Activated naive CD4-positive, alpha-beta T cell treated with anti-CD3 and anti-CD28 coated beads, Interleukin-2, amount 10 ng/mL, durations not matched to agents 7 days and 5 days (primary cell): ENCODE measurements at places on chromosomes 13 and 19.

DNA sequence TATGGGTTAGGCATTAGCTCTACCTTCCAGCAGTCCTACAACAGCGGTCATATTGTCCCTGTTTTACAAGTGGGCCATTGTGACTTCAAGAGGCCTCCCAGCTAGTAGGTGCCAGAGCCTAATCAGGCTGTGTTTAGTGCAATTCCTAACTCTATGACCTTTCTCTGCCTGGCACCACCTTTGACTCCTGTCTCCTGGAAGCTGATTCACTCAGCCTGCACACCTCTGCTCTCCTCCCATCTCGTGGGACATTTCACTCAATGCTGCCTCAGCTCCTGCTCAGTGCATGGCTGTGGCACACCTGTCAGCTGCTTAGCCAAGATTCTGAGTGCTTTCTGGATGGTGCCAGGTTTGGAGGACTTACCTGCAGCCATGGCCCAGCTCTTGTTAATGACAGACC, 9.5 kb upstream of the GJB6 start:
- no peak for DNase-seq

GRCh38 chr19:2381148-2381820, 21.2 kb downstream of the TMPRSS9 start:
- DNase-seq = no peak

GRCh38 chr19:37332839-37333238, 38.1 kb upstream of the ZNF527 start:
- no peak for DNase-seq

GRCh38 chr19:15393963-15394362, 14.4 kb upstream of the AKAP8 start:
- DNase-seq = no peak

GRCh38 chr19:21221693-21222092, 79.9 kb downstream of the ZNF431 start:
- DNase-seq = no peak

GRCh38 chr19:4445963-4446703, 11.5 kb downstream of the UBXN6 start:
- no peak for DNase-seq

DNA sequence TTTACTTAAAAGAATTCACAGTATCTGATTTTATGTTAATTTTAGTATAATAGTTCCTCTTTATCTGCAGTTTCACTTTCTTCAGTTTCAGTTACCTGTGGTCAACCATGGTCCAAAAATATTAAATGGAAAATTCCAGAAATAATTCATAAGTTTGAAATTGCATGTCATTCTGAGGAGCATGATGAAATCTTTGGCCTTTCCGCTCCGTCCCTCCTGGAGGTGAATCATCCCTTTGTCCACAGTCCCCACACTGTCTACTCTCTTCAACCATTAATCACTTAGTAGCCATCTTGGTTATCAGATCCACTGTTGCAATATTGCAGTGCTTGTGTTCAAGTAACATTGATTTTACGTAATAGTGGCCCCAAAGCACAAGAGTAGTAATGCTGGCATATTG, 26.9 kb downstream of the SLITRK6 start:
- no peak for DNase-seq

- DNase-seq = no peak
These were observed 11.6 kb upstream of the CEACAM3 start for GRCh38 chr19:41784743-41785142.
